ENCODE measurements at places on chromosomes 3 and 15.
A peak's percentile ranks its signal among the peaks of the same experiment; 100 is the strongest.

DNA sequence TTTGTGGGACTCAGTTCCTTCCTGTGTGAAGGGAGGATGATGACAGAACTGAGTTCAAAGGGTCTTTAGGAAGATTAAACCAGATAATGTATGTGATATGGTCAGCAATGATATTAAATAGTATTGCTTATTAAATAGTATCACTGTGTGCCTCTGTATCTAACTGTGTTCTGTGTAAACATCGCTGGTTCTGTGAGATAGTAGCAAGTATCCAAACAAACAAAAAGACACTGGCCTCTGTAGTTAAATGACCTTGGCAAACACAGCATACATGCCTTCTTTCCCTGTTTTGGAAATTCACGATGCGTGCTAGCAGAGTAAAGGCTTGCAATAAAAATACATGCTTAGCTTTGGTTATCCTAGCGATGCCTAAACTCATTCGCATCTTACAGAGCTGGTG is 76.1 kb downstream of the MESD start:
- no peak for DNase-seq

DNA sequence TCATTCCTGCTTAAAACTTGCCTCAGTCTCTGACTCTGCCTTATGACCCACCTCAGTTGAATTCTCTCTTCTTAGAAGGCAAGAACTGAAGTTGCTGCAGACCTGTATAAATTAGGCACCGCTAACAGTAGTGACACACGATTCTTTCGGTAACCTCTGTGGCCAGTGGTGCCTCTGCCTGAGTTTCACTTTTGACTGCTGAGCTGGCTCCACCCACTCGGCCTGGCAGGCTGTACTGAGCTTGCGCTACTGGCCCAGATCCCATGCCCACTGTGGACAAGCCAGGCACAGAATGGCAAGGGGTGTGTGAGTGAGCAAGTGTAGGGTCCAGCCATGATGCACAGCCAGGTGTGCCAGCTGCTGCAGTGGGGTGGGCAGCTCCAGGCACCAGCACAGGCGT is 19.1 kb upstream of the EIF1B start:
- peak; percentile 7 for DNase-seq

- DNase-seq: no peak
Measured at GRCh38 chr3:28745916-28746617, 397.4 kb upstream of the AZI2 start.

DNA sequence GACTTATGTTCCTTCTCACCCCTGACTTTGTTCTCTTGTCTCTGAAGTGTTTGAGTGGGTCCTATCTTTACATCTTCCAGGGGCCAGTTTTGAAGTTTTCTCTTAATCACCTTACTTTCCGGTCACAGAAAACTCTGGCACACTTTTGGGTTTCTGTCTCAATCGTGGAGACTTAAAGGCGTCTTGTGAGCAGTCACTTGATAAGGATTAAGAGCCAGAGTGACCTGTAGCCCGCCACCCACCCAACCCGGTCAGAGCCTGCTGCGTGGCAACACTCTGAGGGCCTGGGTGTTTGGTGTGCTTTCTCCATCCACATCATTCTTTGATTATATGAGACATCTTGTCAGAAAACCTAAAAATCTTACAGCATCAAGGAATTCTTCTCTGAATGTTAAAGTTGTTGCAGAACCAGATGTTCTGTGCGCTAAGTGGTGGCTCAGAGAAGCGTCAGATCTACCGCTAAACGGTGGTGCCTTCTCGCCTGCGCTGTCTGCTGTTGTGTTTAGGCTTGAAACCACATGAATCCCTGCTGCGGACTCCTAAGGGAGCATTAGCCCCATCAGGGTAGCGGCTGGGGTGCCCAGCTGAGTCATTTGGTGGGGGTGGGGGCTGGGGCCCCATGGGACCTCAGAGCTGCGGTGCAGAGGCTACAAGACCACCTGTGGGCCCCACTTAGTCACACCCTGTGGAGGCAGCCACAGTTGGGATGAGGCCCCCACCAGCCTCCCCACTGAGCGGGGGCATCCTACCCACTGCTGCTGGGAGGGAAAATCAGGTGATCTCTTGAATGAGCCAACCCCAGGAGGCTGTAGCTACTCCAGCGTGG is 158.7 kb upstream of the BHLHE40 start:
- DNase-seq: no peak

DNA sequence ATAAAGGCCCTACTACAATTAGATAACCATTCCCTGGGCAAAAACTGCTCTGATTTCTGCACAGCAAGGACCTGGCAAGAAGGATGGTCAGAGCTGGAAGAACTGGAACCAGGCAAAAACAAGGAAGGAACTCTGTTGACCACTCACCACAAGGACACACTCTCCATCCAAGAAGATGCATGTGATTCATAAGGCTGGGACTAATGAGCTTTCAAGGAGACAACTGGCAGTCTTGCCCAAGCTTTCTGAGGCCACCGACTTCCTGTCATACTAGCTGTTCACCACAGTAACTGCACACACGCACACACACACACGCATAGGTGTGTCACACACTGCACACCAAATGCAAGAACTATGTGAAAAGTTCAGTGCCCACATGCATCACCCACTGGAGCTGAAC is 256.6 kb downstream of the OCA2 start:
- no peak for DNase-seq

- DNase-seq: no peak
Measured at GRCh38 chr3:179677884-179678283, 25.0 kb downstream of the USP13 start.

Data from CD4-positive, alpha-beta T cell treated with Interleukin-1 beta for 1 hour (primary cell).